GM23248 (cell line): ENCODE measurements at places on chromosomes 5 and 9.

DNA sequence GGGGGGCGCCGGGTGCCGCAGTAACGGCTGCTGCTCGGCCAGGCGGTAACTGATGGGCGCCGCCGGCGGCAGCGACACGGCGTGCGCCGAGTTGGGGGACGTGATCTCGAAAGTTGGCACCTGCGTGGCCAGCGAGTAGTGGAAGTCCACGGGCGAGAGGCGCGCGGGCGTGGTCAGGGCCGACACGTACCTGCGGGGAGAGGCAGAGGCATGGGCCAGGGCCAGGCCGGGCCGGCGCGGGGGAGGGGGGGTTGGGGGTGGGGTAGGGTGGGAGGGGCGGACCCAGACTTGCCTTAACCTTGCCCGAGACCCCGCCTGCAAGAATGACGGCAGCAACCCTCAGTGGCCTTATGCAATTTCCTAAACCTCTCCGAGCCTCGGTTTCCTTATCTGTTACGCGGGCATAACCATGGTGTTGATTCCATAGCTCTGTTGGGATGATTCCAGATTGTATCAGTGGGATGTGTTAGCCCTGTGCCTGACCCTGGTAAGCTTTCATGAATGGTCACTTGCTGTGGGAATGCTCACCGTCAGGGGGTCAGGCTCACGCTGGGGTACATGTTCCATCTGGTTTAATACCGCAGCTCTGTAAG, 53.0 kb downstream of the PSD2 start:
- no peak for DNase-seq

- DNase-seq = peak; percentile 3
Measured at GRCh38 chr5:95178046-95178651, 106.7 kb downstream of the MCTP1 start.

GRCh38 chr5:121500310-121500709, 351.4 kb upstream of the FTMT start:
- no peak for DNase-seq

DNA sequence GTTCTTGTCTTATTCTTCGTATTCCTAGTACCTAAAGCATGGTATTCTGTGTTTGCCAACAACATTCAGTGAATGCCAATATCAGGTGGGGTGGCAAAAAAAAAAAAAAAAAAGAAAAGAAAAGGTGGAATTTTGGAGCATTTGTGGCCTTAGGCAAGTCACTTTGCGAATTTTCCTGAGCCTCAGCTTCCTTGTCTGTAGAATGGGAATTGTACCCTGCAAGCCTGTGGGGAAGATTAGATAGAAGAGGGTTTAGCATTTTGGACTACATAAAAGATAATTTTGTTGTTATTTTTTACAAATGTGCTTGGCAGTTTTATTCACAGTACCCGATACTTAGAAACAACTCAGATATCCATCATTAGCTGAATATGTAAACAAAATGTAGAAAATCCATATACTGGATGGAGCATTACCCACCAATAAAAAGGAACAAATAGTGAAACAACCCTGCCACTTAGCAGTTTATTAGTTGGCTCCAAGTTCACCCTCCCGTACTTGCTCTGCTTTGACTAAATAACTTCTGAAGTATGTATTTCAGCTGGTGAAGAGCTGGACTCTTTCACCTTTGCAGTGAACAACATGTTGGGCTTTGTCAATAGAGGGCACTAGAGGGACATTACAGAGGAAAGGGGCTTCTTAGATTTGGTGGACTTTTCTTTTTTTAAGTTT, 13.6 kb downstream of the UBE2D2 start:
- DNase-seq = peak; percentile 62

GRCh38 chr5:19910136-19910535, 77.9 kb downstream of the CDH18 start:
- no peak for DNase-seq

- no peak for DNase-seq
Measured at GRCh38 chr5:133072021-133072420, 20.2 kb downstream of the HSPA4 start.

- peak; percentile 54 for DNase-seq
Measured at GRCh38 chr9:88236511-88237478, 98.5 kb upstream of the SPATA31C2 start.

DNA sequence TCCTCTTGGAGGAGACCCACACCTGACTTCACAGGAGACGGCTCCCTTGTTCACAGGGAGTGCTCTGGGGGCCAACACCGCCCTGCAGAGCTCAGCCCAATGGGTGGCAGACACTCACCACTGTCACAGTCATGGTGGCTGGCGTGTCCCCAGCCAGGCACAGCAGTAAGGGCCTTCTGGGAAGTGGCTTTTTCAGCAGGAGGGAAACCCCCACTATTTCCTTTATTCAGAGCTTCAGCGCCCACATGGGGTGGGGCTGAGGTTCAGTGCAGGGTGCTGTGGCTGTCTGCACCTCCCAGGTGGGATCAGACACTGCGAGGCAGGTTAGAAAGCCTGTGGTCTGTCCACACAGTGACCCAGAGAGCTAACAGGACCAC, 3.6 kb upstream of the SNAPC4 start:
- no peak for DNase-seq

DNA sequence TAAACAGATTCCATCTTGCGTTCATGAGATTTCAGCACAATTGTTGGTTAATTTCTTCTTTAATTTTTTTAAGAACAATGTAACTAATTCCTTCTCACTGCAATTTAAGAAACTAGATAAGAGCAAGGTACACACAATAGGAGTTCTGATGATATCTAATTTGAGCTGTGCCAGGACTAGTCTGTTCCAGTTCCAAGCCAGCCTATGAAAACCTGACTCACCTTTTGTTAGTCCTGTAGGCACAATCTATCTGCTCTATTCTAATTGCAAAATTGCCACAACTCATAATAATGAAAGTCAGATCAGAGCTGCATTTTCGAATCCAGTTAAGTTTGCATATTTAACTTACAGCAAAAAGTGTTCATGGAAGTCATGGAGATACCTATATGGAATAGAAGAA, 494.1 kb upstream of the TUSC1 start:
- no peak for DNase-seq

GRCh38 chr9:130975156-130975555, 33.8 kb upstream of the LAMC3 start:
- no peak for DNase-seq

DNA sequence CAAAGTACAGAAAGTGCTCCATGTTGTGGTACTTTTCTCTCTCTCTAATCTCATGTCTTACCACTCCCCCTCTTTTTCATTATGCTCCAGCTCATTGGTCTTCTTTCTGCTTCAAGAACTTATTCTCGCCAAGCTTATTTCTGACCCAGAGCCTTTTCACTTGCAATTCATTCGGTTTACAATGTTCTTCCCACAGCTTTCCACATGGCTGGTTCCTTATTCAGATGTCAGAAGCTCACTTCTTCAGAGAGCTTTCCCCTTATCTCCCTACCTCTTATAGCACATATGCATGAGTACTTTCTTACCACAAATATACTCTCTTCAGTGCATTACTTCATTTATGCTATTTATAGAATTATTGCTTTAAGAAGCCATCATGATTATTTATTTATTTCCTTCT, 338.8 kb upstream of the ATP10B start:
- DNase-seq = no peak

GRCh38 chr9:22454016-22454415, 7.4 kb downstream of the DMRTA1 start:
- DNase-seq = peak; percentile 45

DNA sequence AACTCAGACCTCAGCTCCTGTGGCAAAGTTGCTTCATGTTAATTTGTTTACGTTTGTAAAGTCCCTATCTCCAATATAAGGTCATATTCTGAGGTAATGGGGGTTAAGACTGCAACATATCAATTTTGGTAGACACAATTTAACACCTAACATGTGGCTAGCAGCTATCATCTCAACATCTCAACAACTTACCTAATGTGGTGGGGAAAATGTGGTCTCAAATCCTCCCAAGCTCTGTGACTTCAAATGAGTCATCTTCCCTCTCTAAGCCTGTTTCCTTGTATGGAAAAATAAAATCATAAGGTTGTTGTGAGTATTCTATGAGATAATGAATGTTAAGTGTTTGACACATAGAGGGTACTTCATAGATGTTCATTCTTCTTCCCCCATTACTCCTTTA, 443.3 kb downstream of the CDK5RAP2 start:
- peak; percentile 30 for DNase-seq

- DNase-seq = peak; percentile 32
Measured at GRCh38 chr9:99931155-99931840, 24.8 kb downstream of the STX17 start.

GRCh38 chr5:61878471-61878870, 427.5 kb upstream of the KIF2A start:
- no peak for DNase-seq

GRCh38 chr9:95143591-95144561, 173.6 kb downstream of the FANCC start:
- peak; percentile 71 for DNase-seq

DNA sequence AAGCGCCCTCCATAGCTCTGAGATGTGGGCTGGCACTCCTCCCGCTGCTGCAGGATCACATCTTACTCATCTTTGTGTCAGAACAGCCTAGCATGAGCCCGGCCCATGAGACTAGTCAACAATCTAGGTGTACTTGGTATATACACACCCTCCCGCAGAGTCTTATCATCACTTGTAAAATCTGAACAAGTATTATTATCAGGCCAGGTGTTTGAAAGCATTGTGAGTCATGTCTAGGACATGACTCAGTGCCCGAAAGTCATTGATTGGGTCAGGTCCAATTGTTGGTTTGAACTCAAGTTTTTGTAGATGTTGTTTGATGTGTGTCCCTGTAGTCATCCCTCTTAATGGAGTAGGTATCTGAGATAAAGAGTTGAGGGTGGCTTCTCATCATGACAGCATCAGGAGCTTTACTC, 108.7 kb downstream of the CFAP90 start:
- peak; percentile 33 for DNase-seq

- no peak for DNase-seq
Measured at GRCh38 chr5:570446-570845, 41.7 kb upstream of the CEP72 start.

- peak; percentile 4 for DNase-seq
Measured at GRCh38 chr5:4640795-4641194, 499.3 kb upstream of the ADAMTS16 start.

GRCh38 chr5:100761192-100761591, 141.9 kb downstream of the ST8SIA4 start:
- peak; percentile 25 for DNase-seq

DNA sequence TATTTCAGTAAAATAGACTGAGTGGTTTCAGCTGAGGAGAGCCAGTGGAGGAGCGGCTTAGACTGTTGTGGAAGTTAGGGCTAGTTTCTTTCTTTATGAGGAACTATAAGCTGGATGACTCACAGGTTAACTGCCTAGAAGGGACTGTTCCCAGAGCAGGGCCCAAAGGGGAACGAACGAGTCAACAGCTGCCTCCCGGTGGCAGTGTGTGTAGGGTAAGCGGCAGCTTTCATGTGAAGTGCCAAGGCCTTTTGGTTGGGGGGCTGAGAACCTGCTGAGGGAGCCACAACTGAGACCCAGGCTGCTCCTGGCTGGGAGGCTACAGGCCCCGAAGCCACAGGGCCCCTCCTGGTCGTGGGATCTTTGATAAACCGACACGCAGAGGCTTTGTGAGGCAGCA, 7.0 kb downstream of the SQSTM1 start:
- peak; percentile 77 for DNase-seq

DNA sequence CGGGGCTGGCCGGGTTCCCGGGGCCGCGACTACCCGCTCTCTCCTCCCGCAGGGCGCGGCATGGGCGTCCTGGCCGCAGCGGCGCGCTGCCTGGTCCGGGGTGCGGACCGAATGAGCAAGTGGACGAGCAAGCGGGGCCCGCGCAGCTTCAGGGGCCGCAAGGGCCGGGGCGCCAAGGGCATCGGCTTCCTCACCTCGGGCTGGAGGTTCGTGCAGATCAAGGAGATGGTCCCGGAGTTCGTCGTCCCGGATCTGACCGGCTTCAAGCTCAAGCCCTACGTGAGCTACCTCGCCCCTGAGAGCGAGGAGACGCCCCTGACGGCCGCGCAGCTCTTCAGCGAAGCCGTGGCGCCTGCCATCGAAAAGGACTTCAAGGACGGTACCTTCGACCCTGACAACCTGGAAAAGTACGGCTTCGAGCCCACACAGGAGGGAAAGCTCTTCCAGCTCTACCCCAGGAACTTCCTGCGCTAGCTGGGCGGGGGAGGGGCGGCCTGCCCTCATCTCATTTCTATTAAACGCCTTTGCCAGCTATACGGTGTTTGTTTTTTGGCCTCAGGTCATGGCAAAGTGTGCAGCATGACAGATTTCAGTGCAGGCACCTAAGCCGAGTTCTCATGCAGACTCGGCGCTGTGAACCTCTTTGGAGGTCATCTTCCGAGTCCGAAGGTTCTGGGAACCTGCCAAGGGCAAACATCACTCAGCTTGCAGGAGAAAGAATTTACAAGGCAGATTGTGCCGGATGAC, 516 bp downstream of the MRPL41 start:
- DNase-seq = no peak

DNA sequence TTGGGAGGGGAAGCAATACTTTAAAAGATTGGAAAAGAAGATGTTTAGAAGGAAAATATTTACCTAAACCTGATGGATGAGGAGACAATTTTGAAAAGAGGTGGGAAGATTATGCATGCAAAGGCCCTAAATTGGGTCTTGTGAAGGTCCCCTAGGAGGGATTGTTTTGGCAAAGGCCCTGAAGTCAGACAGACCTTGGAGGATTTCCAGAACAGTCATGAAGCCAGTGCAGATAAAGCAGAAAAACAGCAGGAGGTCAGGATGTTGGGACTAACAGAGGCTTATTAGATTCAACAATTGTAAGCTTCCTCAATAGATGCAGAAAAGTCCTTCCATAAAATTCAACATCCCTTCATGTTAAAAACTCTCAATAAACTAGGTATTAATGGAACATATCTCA, 361.0 kb upstream of the CDH6 start:
- DNase-seq = no peak

- no peak for DNase-seq
Measured at GRCh38 chr5:60086583-60086982, 193.1 kb upstream of the PDE4D start.

DNA sequence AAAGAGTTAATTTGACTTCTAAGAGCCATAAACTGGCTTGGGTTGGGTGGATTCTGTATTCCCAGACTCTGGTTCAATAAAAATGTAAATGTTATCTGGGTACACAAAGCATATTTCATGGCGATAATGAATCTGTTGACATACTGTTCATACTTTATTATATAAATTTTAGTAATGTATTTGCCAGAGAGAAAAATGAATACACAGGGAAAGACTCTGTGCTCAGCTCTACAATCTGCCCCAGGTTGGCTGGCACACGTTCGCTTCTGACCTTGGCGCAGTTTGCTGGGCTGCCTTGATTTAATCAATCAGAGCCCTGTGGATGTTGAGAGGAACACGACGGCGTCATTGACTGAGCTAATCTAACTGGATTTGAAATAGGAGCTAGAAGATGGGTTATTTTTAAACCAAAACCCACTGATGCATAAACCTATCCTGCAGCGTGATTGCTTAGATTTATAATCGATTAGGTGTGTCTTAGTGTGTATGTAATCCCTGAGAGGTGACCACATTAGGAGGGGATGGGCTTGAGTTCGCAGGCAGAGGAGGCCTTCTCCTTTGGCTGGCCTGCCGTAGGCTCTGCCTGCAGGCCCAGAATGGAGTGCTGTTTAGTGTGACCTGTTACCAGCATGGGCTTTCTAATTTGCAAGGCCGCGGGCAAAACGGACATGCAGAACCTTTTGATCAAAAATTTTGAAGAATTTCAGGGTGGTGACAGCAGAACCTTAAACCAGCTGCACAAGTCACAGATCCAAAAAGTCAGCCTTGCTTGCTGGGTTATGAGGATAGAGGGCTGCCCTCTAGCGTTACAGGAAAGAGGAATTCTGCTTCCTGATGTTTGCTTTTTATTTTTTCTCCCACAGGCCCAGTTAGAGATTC, 3.9 kb upstream of the ADCY2 start:
- peak; percentile 75 for DNase-seq
